ENCODE measurements at places on chromosomes 12 and 14. TPM values are rescaled to one million over a fixed set of nuclear protein-coding genes. Genes with fewer than 3 reads are reported as not detected.

GRIP1 gene
- total RNA-seq: 4.2 TPM

ASB2 gene
- total RNA-seq: 24.1 TPM

TMPRSS12 gene
- total RNA-seq: not detected

CRIP1 gene
- 7.6 TPM for total RNA-seq

C14orf93 gene
- total RNA-seq: 16.0 TPM

SDSL gene
- total RNA-seq: not detected

RNASE4 gene
- 132 TPM for total RNA-seq

SERPINA1 gene
- total RNA-seq: 6.1 TPM

LIN7A gene
- total RNA-seq: 12.5 TPM

TTC9 gene
- 6.1 TPM for total RNA-seq

AQP2 gene
- total RNA-seq: not detected

SYNDIG1L gene
- not detected for total RNA-seq

DIO2 gene
- 38.5 TPM for total RNA-seq

EXOC3L4 gene
- total RNA-seq: 8.6 TPM

AKAP3 gene
- total RNA-seq: not detected

FOXN4 gene
- not detected for total RNA-seq

GNB3 gene
- total RNA-seq: 5.2 TPM

OR10P1 gene
- total RNA-seq: not detected

DNA sequence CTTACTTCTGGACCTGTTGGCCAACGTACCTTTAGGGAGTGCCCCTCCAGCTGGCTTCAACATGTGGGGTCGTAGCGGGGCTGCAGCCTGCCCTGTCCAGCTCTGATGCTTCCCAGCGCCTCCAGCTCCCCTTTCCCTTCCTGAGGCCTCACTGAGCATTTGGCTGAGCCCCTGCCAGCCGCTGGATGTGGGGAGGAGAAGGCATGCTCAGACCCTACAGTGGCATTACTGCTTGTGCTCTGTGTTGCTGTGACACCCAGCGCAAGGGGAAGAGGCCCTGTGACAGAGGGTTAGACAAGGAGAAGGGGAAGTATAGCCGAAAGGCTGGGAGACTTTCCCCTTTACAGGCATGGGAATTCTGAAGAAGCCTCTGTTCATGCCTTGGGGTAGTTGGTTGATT lies 145.9 kb downstream of the PRKCH start:
- DNase-seq: no peak

DNA sequence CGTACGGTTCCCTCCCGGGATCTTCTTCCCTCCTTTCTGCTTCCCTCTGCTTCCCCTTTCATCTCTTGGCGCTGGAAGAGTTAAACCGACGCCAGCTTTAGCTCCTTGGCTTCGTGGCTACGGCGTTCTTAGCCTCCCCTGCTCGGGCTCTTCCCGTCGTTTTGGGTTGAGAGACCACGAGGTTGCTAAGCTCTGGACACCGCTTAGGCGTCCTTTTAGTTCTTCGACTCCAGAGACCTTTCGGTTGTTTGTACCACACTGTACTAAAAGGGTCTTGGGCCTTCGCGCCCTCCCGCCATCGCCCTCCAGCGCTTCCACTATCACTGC lies 545 bp downstream of the CPSF2 start:
- DNase-seq: no peak

GRCh38 chr14:93725002-93725582 lies 63.2 kb downstream of the PRIMA1 start:
- DNase-seq: no peak

- no peak for DNase-seq
These were observed 17.7 kb downstream of the C12orf75 start for GRCh38 chr12:105348142-105348541.

DNA sequence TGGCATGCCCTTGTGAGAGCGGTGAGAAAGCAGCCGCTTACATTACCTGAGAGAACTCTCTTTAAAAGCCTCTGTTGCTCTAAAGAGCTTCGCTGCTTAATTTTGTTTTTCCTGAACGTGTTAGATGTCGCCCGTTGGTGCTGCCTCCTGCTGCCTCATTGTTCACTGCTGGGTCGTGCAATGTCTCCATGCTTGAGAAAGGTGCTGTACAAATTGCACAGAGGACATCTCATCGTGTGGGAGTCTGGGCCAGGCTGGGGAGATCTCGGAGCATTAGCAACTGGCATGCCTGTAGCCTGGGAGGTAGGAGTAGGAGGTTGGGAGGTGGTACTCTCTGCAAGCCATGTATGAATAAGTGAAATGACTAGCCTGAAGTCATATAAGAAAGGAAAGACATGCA lies 686.0 kb downstream of the NOVA1 start:
- no peak for DNase-seq

- DNase-seq: no peak
These were observed 128.8 kb upstream of the DYRK2 start for GRCh38 chr12:67519484-67520433.

DNA sequence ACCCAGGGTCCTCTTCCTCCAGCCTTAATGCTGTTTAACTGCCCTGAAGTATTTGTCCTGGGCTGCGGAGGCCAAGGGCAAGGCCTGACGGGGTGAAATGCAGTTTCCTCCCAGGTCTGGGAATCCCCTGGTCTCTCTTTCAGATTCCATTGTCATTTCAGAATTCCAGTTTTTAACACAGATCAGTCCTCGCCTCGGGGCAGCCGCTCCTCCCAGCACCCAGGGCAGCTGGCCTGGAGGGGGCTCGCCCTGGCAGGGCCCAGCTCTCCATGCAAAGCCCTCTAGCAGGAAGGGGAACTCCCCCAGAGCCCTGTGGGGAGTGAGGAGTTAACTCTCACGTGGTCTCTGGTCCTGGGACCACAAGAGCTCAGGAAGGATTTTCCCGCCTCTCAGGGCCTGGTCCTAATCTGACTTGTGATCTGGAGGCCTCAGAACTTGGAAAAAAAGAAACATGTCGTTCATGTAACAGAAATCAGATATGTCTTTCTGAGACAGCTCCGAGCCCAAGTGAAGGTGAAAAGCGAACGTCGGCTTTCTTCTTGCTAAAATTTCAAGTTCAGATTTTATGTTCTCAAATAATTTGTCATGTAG lies 265.6 kb upstream of the SFSWAP start:
- DNase-seq: no peak

DNA sequence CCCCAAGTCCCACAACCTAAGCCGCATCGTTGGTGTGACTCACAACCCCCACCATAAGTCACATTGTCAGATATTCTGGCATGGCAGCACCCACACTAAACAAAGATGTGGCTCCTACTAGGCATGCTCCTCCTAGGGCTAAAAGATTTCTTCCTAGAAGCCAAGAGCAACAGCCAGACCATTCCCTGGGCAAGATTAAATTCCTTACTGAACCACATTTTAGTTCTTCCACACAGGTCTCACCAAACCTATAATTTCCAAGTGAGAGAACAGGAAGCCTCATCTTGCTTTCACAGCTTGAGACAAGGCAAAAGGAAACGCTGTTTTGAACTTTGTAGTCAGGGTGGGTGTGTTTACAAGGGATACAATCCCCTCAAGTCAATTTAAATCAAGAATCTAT lies 632.8 kb downstream of the DIO2 start:
- no peak for DNase-seq

GRCh38 chr12:127438512-127439244 lies 828.3 kb upstream of the TMEM132C start:
- no peak for DNase-seq

GRCh38 chr12:48296586-48297282 lies 54.0 kb downstream of the ZNF641 start:
- DNase-seq: no peak

DNA sequence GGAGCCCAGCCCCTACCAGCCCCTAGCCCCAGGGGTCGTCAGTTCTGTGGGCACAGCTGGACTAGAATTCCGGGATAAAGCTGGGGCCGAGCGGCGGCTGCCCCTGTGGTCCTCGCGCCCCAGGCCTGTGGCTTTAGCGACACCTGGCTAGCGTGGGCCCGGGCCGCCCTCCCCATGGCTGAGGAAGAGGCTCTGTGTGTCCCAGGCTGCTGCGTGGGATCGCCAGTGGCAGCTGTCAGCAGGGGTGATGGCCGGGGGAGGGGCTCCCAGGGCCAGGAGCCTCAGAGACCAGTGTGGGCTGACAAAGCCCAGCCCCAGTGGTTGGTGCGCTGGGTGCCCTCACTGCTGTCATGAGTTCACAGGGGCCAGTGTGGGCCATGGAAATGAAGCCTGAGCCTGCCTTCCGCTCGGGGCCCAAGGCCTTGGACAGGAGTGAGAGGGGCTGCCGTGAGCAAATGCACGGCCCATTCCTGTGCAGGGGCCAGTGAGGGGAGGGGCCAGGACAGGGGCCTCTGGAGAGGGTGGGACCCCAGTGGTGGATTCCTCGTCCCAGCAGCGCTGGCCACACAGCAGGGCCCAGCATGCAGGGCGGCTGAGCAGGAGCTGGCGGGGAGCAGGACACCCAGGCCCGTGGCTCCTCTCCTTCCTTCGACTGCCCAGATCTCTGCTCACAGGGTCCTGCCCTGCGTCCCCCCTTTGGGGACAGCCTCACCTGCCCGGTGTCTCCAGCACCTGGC lies 11.4 kb downstream of the FBRSL1 start:
- no peak for DNase-seq

DNA sequence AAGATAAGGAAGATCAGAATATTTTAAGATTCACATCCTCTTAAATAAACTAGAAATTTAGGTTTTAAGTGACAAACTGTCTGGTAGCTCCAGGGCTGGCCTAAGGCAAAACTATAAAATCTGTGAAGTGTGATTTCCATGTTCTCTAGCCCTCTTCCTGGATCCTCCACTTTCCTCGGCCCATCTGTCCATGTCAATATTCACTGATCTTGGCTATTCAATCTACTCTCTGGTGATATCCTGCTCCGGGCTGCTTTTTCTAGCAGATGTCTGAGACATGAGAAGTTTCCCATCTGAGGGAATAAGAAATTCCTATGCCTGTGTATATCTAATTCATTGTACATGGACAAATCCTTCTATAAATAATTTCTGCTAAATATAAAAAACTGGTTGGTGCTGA lies 500.4 kb downstream of the GALC start:
- DNase-seq: no peak

- peak; percentile 85 for DNase-seq
These were observed 31.9 kb downstream of the FZD10 start for GRCh38 chr12:130194154-130194553.

DNA sequence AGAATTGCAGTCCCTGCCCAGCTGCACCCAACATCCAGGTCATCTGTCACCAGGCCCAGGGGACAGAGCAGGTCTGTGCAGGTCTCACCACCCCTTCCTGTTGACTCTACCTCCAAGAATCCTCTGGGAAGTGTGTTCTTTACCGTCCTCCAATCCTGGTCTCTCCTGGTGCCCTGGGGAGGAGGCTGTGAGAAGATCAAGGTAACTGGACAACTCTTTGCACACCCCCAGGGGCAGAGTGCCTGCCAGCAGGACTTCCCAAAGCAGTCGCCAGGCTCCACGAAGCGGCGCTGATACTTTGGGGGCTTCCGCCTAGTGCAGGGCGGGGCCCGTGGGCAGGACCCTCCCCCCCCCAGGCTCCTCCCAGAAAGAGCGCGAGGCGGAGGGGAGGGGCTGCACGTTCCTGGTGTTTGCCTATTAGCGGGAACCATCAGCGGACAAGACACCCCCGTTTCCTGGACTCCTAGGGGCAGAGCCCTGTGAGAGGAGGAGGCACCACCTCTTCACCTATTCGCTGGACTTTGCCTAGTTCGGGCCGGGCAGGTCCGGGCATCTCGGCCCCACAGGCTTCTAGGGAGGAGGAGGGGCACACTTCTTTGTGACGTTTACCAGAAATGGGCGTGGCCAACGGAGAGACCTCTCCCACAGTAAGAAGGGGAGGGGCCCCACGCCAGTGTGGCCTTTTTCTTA lies 918.0 kb downstream of the AACS start:
- DNase-seq: no peak

- DNase-seq: no peak
These were observed 50.9 kb upstream of the TRAF3 start for GRCh38 chr14:102726191-102726949.

DNA sequence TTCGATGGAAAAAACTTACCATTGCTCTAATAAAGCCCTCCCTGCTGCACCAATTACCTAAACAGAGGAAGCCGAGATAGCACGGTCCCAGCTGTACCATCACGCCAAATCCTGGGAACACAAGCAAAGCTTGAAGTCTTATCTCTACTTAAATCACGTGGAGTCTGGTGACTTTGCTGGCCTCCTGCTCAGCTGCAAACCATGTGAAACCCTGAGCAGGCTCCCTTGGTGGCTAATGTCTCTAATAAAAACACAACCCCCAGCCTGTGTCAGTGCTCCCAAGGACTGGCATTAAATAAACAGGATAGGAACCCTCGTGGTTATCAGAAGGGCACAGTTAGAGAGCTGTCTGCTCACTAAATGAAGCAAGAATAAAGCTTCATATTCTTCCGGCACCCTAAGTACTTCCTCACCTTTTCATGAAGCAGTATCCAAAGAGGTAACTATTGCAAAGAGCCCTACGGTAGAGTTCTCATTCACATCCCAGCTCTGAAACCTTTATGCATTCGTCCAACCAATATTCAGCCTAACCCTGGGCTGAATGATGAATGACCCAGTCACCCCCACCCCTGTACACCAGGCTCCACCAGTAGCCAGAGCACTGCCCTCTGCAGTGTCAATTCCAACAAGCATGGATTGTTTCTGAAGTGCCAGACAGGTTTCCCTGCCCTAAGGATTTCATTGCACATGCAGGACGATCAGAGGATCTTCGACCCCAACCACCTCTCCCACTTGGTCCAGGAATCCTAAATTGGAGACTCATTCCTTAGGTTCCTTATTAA lies 452.7 kb upstream of the TMPO start:
- DNase-seq: no peak

- no peak for DNase-seq
These were observed 1.2 kb downstream of the RPH3A start for GRCh38 chr12:112792743-112793142.

- no peak for DNase-seq
These were observed 63.4 kb downstream of the LGMN start for GRCh38 chr14:92684801-92685560.

GRCh38 chr12:70831543-70831942 lies 89.0 kb downstream of the PTPRR start:
- DNase-seq: no peak

Measured in vagina (tissue), 2 donors.